ENCODE measurements at places on chromosomes 2 and 18. TPM values are rescaled to one million over a fixed set of nuclear protein-coding genes. Genes with fewer than 3 reads are reported as not detected.

GRCh38 chr2:132550946-132551345, 119.1 kb downstream of the LYPD1 start:
- DNase-seq = no peak
- no peaks in the 10 kb centered on the region for H3K4me1 ChIP-seq
- H3K4me3 ChIP-seq = no peak overlapping the region
- no peaks in the 10 kb centered on the region for H3K36me3 ChIP-seq
- H3K27ac ChIP-seq = no peak overlapping the region
- H3K27me3 ChIP-seq = no peaks in the 10 kb centered on the region

GRCh38 chr2:96574364-96574763, 37.8 kb downstream of the ARID5A start:
- no peaks in the 10 kb centered on the region for H3K36me3 ChIP-seq
- no peaks in the 10 kb centered on the region for H3K27me3 ChIP-seq
- no peak overlapping the region for H3K4me3 ChIP-seq
- DNase-seq = no peak

DNA sequence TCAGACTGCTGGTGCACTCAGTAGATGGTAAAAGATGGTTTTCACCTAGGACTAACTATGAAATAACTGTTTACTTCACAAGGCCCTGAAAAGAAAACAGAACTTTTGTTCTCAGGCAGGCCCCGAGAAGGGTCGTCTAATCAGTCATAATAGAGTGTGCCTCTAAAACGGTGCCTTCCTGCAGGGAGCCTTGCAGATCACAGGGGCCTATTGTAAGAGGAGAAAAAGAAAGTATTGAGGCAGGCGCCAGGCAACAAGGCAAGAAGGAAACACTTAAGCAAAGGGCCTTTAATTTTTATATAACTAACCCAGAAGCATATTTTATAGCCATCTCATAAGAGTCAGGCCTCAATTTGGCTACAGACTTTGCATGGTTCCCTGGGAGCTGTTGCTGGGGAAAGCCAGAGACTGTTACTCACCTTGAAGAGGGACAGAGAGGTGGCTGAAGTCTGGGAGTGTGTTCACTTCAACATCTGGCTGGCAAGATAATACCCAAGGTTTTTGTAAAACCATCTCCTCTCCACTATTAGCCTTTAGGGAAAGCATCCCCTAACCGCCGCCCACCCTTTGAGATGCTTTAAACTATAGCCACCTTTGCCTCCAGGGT, 117.1 kb downstream of the PRPF40A start:
- H3K36me3 ChIP-seq = no peaks in the 10 kb centered on the region
- no peak overlapping the region for H3K4me3 ChIP-seq
- no peak overlapping the region for H3K27ac ChIP-seq
- no peaks in the 10 kb centered on the region for H3K27me3 ChIP-seq
- DNase-seq = no peak

GRCh38 chr2:208163489-208163888, at the start of gene CRYGA:
Gene CRYGA (minus strand): TSS chr2:208163589. CDS start chr2:208163556, 33 bp downstream.
- H3K4me3 ChIP-seq = no peak within 1 kb of the TSS
- H3K4me1 ChIP-seq = no peaks in the 10 kb centered on the region

DNA sequence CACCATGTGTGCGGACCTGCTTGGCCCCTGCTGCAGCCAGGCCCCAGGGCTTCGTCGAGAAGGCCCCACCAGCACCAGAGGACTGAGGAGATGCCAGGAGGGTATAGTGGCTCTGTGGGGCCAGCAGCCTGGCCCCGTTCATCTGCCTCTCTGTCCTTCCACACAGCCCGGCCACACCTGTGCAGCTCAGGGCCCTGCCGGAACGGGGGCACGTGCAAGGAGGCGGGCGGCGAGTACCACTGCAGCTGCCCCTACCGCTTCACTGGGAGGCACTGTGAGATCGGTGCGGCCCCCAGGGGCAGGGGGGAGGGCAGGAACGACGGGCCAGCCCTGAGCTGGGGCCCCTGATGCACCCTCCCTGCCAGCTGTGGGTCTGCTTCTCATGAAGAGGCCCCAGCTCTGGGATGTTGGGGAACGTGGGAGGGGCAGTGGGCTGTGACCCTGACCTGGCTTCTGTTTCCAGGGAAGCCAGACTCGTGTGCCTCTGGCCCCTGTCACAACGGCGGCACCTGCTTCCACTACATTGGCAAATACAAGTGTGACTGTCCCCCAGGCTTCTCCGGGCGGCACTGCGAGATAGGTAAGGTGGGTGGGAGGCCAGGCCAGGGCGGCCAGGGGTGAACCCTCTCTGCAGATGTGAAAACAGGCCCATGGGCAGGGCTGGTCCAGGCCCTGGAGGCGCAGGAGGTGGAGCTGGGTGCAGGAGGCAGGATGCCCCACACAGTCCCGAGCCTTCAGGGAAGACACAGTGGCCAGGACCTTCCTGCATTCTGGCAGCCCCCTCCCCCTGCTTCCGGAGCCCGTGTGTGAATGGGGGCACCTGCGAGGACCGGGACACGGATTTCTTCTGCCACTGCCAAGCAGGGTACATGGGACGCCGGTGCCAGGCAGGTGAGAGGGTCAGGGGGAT, 50.3 kb downstream of the MTERF4 start:
- H3K36me3 ChIP-seq = peaks cover 35% of the 10 kb centered on the region
- DNase-seq = no peak
- H3K4me1 ChIP-seq = peaks cover 3% of the 10 kb centered on the region
- no peaks in the 10 kb centered on the region for H3K27me3 ChIP-seq

DNA sequence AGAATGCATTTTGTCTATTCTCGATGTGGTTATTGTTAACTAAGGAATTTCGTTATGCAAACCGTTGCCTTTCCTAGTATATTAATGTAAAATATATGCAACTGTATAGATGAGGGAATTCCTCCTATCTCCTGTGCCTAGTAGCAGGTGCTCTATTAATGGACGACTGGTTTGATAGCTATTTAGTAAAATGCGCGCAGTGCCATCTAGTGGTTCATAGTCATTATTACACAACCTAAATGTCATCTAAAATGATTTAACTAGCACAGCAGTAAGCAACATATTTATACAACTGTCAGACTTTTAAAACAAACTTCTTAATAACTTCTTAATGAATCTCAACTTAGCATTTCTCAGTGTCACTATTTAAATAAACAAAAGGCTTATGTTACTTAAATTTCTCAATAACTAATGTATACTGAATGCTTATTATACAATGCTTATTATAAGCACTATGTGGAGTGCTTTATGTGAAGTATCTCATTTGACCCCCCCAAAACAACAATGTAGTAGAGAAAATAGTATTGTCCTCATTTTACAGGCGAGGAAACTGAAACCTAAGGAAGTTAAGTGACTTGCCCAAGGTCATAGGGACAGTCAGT, 77.9 kb downstream of the DTNA start:
- H3K4me3 ChIP-seq = no peak overlapping the region
- H3K4me1 ChIP-seq = no peaks in the 10 kb centered on the region
- DNase-seq = no peak
- H3K27me3 ChIP-seq = peaks cover 4% of the 10 kb centered on the region
- H3K36me3 ChIP-seq = no peaks in the 10 kb centered on the region
- H3K27ac ChIP-seq = no peak overlapping the region

GRCh38 chr2:98026927-98027522, 31.3 kb upstream of the TMEM131 start:
- DNase-seq = no peak
- peak overlapping the region; percentile 96 for H3K27ac ChIP-seq
- H3K36me3 ChIP-seq = no peaks in the 10 kb centered on the region
- H3K4me3 ChIP-seq = peak overlapping the region; percentile 80
- peaks cover 67% of the 10 kb centered on the region for H3K4me1 ChIP-seq

The TMEM247 gene
- total RNA-seq = not detected

The SPIRE1 gene
- 2.5 TPM for total RNA-seq

The HOXD13 gene
- total RNA-seq = not detected

The TNFAIP6 gene
- 0.29 TPM for total RNA-seq

The DSEL gene
- total RNA-seq = 0.10 TPM

The DOK6 gene
- not detected for total RNA-seq

Data from activated B cell treated with CpG ODN at 0.5 μM for 24 hours (primary cell).